ENCODE measurements at places on chromosomes 11 and 22.

DNA sequence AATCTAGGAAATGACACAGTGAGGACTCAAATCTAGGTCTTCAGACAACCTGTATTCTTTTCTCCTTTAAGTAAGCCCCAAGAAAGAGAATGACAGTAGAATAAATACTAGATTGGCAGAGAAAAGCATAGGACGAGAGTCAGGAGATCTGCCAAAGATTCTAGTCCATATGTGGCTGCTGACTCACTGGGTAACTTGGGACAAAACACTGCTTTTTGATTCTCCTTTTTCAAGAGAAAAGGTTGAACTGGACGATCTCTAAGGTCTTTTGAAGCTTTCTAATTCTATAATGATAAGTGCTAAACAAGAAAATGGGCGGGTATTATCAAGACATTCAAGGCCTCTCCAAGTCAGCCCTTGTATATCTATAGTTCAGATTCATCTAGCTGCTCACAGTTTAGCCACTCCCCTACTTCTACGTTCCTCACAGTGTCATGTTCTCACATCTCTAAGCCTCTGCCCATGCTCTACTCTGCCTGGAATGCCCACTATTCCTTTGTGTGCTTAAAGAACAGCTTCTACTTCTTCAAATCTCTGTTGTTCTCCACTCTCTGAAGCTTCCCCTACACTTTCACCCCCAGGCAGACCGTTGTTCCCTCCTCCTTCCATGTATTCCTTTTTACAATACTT, 53.0 kb downstream of the RELT start:
- no peak for DNase-seq

GRCh38 chr11:112024178-112024772, 933 bp upstream of the DLAT start:
- DNase-seq, result no peak

- DNase-seq, result no peak
These were observed 37.7 kb downstream of the SGSM3 start for GRCh38 chr22:40407831-40408717.

DNA sequence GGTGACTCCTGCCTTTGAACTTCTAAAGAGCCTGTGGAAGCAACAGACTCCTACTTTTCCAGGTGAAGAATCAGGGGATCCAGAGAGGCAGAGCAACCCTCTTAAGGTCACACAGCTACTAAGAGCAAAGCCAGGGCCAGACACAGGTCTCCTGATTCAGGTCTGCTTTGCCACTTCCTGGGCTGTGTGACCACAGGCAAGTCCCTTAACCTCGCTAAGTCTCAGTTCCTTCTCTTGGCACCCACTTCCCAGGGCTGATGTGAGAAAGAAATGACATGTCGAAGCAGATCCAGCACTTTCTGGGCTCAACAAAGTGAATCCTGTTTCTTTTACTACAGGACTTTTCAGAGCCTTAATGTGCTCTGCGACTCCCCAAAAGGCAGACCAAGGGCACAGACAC, 30.2 kb downstream of the UQCR10 start:
- DNase-seq, result no peak

DNA sequence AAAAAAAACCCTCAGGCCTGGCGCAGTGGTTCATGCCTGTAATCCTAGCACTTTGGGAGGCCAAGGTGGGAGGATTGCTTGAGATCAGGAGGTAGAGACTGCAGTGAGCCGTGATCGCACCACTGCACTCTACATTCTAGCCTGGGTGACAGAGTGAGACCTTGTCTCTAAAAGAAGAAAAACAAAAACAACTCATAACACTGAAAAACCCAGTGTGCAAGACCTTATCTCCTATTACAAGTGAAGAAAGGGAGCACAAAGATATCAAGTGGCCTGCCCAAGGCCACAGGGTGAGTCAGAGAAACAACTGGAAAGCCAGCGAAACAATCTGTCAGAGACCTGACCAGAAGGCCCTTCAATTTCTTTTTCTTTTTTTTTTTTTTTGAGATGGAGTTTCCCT, 2.5 kb downstream of the TXN2 start:
- no peak for DNase-seq

DNA sequence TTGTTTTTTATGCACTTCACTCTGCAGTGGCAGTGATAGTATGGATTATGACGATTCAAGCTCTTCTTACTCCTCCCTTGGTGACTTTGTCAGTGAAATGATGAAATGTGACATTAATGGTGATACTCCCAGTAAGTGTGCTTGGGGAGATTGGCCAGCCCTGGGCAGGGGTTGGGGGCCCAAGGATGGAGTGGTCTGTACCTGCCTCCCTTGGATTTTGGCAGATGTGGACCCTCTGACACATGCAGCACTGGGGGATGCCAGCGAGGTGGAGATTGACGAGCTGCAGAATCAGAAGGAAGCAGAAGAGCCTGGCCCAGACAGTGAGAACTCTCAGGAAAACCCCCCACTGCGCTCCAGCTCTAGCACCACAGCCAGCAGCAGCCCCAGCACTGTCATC, 14.2 kb downstream of the MADD start:
- no peak for DNase-seq

- DNase-seq, result no peak
These were observed 32.3 kb downstream of the FEZ1 start for GRCh38 chr11:125463590-125464269.

DNA sequence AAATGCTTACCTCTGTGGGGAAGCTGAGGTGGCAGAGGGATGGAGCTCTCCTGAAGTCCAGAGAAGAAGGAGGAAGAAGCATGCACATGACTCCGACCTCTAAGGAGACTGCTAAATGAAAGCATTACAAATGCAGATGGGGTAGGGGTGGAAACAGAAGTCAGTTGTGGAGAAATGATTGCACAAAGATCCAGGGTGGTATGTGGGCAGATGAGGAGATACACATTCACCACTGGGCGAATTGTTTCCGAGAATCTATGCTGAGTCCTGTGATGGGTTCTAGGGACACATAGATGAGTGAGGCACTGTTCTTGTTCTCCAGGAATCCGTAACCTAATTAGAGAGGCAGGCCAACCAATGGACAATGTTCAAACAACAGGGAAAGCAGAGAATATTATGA, 188.9 kb upstream of the ZBED5 start:
- no peak for DNase-seq

DNA sequence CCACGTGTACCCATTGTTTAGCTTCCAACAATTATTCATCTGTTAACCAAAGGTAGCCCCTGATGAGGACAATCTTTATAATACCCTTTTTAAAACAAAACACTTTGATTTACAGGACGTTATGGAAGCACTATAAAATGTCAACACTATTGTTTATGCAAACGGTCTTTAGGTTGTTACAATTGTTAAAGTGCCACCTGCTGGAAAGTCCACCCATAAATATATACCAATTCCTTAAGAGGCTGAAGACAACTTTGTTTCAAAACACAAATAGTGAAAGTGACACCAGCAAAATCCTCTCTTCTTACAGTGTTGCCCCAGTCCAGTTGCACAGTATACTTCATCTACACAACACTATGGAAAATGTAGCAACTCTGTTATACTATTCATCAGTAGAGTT, 68.9 kb upstream of the SLN start:
- DNase-seq, result no peak

GRCh38 chr11:92531065-92531739, 306.6 kb downstream of the FAT3 start:
- no peak for DNase-seq

- DNase-seq, result no peak
These were observed 36.9 kb upstream of the SYT13 start for GRCh38 chr11:45322891-45323600.

- no peak for DNase-seq
These were observed 79.1 kb upstream of the KCNQ1OT1 start for GRCh38 chr11:2778630-2779498.

DNA sequence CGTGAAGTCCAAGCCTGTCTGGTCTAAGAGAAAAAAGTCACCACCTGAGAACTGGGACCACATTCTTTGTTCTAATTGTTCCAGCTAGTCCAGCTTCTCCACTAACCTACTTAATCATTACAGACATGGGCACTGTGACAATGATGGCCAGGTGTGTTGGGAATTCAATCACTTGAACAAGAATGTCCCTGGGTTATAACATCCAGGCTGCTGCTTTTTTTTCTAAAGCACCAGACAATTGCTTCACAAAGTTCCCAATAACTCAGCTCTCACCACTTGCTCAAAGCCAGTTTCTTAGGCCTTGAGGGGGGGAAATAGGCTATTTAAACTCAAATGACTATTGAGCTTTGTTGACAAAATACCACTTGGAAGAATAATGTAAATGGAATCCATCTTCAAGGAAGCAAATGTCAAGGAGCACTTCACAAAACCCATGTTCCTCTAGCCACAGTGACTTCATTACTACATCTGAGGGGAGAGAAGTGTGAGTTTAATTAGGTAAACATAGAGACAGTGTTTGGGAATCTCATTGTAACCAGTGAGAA, 80.3 kb downstream of the ME3 start:
- DNase-seq, result no peak

GRCh38 chr11:66008468-66009101, 3.2 kb upstream of the CST6 start:
- no peak for DNase-seq

- DNase-seq, result no peak
These were observed 66.4 kb downstream of the CTTN start for GRCh38 chr11:70464509-70465361.

DNA sequence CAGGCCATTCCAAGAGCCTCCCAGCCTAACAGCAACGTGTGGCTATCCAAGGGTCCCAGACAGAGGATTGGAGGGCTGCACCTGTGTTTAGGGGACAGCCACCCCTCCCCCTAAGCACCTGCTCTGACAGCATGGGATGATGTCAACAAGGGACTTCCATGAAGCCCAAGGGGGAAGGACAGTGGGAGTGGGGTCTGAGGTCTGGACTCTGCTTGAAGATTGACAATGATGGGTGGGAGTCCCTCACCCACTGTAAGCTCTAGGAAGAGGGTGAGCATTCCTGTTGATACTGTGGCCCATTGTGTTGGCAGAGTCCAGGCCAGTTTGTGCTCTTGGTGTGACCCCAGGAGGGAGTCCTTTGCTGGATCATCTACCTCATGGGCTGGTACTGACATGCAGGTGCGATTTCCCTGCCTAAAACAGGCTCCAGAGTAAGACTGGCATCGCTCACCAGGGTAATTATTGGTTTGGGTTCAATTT, 46.9 kb upstream of the TUB start:
- DNase-seq, result no peak

- DNase-seq, result no peak
These were observed 118.3 kb downstream of the SEZ6L start for GRCh38 chr22:26287382-26288225.

GRCh38 chr11:86760577-86760976, 39.8 kb upstream of the PRSS23 start:
- no peak for DNase-seq

- DNase-seq, result no peak
These were observed at the start of gene ELFN2 for GRCh38 chr22:37427135-37427710. TSS of gene ELFN2 (minus strand) at chr22:37427479. CDS start at chr22:37375534, 51,945 bp downstream.

DNA sequence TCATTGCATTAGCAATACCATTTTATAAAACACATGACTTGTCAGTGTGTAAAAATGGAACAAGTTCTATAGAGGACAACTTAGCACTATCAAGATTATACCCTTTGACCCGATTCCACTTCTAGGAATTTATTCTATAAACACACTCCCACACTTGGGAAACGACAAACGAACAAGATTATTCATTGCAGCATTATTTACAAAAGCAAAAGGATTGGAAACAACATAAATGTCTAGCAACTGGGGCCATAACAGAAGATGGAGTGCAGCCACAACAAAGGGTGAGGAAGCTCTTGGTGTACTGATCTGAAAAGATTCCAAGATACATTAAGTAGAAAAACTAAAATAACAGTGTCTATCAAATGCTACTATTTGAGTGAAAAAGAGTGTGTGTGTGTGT, 2.3 kb upstream of the IRAG1 start:
- no peak for DNase-seq

DNA sequence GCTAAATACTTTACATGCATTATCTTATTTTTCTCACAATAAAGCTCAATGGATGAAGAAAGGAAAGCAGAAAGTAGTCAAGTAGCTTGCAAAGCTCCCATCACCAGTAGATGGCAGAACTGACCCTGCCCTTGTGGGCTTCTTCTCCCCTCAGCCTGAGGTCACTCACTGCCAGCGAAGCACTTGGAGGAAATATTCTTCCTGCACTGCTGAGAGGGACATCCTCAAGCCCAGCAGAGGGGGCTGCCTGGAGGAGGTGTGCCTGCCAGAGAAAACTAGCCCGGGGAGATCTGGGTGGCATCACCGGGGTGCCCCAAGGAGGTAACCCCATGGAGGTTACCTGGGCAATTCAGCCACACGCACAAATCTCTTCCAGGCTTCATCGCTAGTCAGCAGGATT, 6.6 kb downstream of the APOL4 start:
- peak; percentile 41 for DNase-seq

- no peak for DNase-seq
These were observed 72.7 kb upstream of the RTL6 start for GRCh38 chr22:44570476-44571445.

- DNase-seq, result no peak
These were observed 20.1 kb upstream of the TMPRSS4 start for GRCh38 chr11:118056806-118057205.

- peak; percentile 61 for DNase-seq
These were observed 22.7 kb upstream of the C1QTNF4 start for GRCh38 chr11:47616726-47617416.

- DNase-seq, result no peak
These were observed 69.6 kb downstream of the KIAA1671 start for GRCh38 chr22:25021976-25022711.

DNA sequence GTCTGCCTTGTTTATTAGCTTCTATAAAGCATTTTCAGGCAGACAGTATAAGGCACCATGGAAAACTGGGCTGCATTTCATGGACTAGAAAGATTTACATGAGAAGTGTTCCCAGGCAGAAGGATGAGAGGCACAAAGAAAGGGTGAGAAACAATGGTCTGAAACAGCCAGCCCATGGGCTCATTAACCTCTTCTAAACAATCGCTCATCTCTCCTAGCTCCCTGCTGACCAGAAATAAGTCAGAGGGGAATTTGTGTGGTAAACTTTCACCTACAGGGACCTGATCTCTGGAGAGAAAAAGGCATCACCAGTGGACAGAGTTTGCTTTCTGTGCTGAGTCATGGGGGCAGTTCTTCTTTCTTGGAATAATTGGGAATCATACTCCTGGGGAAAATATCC, 51.8 kb upstream of the KIRREL3 start:
- DNase-seq, result no peak

DNA sequence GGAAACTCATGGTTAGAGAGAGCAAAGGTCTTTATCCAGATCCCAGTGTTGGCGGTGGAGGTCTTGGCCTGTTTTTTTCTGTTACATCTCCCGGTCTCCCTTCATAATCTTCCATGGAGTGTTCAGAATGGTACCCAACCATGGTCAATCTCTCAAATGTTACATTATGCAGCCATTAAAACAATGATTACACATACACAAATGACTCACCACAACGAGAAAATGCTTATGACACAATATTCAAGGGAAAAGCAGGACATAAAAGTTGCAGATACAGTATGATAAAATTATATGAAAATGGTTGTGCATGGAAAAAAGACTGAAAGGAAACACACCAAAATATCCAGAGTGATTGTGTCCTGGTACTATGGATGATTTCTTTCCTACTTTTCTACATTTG, 17.8 kb upstream of the CSNK1E start:
- no peak for DNase-seq

- no peak for DNase-seq
These were observed 519.5 kb downstream of the OPCML start for GRCh38 chr11:133012803-133013202.
